ENCODE measurements at places on chromosomes 1 and 21.

GRCh38 chr1:16139473-16139962 lies 16.4 kb downstream of the EPHA2 start:
- H3K27ac ChIP-seq: peak overlapping the region; percentile 43
- H3K36me3 ChIP-seq: peaks cover 39% of the 10 kb centered on the region
- peaks cover 11% of the 10 kb centered on the region for H3K4me1 ChIP-seq
- H3K27me3 ChIP-seq: no peaks in the 10 kb centered on the region

DNA sequence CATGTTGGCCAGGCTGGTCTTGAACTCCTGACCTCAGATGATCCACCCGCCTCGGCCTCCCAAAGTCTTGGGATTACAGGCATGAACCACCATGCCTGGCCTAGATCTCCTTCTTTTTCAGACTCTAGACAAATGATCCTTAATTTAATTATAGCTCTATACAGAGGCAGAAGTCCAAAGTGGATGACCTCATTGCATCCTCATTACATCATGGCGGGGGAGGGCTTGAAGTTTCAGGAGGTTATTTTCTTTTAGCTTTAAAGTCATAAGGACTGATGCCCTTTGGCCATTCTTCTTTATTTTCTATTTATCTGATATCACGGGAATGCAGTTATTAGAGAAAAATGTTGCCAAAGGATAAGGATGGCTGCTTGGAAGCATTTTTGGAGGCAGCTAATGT lies 14.1 kb upstream of the MARK1 start:
- H3K27me3 ChIP-seq: no peaks in the 10 kb centered on the region
- DNase-seq: no peak
- H3K36me3 ChIP-seq: no peaks in the 10 kb centered on the region
- no peak overlapping the region for H3K27ac ChIP-seq
- H3K4me1 ChIP-seq: no peaks in the 10 kb centered on the region
- H3K4me3 ChIP-seq: no peak overlapping the region

GRCh38 chr1:222757646-222758268 lies 20.8 kb downstream of the FAM177B start:
- H3K4me3 ChIP-seq: no peak overlapping the region
- peak overlapping the region; percentile 46 for H3K27ac ChIP-seq
- no peaks in the 10 kb centered on the region for H3K4me1 ChIP-seq
- H3K36me3 ChIP-seq: no peaks in the 10 kb centered on the region
- DNase-seq: no peak
- no peaks in the 10 kb centered on the region for H3K27me3 ChIP-seq

DNA sequence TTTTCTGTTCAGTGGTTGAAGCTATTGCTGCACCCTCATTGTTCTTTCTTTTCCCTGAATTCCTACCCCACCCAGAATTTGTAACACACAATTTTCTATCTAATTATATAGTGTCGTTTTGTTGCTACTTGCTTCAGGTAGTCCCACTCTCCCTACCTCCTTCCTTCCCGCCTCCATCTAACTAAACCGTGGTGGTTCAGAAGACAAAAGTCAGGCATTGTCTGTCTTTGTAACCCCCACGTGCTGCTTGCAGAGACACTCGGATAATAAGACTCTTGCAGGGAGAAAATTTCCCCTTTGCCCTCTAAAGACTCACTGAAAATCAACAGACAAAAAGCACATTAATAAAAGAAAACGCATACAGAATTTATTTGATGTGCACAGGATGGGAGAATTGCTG lies 46.2 kb upstream of the BTG3 start:
- H3K4me1 ChIP-seq: no peaks in the 10 kb centered on the region
- no peak overlapping the region for H3K4me3 ChIP-seq
- H3K27ac ChIP-seq: no peak overlapping the region
- no peaks in the 10 kb centered on the region for H3K36me3 ChIP-seq

GRCh38 chr1:198018529-198018928 lies 101.4 kb downstream of the LHX9 start:
- H3K27me3 ChIP-seq: no peaks in the 10 kb centered on the region
- no peaks in the 10 kb centered on the region for H3K36me3 ChIP-seq
- no peak overlapping the region for H3K27ac ChIP-seq
- DNase-seq: no peak

- H3K27me3 ChIP-seq: no peaks in the 10 kb centered on the region
- no peak for DNase-seq
- H3K27ac ChIP-seq: no peak overlapping the region
- H3K4me3 ChIP-seq: no peak overlapping the region
- no peaks in the 10 kb centered on the region for H3K4me1 ChIP-seq
- no peaks in the 10 kb centered on the region for H3K36me3 ChIP-seq
These were observed 28.2 kb downstream of the CD34 start for GRCh38 chr1:207882692-207883091.

DNA sequence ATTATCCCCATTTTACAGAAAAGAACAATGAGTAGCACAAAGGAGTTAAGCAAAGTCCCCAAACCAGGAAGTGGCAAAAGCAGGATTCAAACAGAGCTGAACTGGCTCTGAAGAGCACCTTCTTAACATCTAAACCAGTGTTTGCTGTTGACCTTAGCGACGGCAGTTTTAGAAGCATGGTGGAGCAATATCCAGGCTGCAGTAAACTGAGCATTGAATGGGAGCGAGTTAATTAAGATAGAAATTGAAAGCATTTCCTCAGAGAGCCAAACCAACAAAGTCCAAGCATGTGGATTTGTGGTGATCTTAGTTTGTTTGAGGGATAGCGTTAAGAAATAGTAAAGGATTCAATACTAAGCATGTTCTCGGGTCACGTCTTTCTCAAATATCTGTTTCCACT lies 13.4 kb upstream of the ZNF281 start:
- H3K4me3 ChIP-seq: no peak overlapping the region
- H3K4me1 ChIP-seq: no peaks in the 10 kb centered on the region
- no peaks in the 10 kb centered on the region for H3K27me3 ChIP-seq

GRCh38 chr1:168466714-168467131 lies 77.1 kb downstream of the XCL2 start:
- H3K36me3 ChIP-seq: no peaks in the 10 kb centered on the region
- DNase-seq: no peak
- no peak overlapping the region for H3K4me3 ChIP-seq

DNA sequence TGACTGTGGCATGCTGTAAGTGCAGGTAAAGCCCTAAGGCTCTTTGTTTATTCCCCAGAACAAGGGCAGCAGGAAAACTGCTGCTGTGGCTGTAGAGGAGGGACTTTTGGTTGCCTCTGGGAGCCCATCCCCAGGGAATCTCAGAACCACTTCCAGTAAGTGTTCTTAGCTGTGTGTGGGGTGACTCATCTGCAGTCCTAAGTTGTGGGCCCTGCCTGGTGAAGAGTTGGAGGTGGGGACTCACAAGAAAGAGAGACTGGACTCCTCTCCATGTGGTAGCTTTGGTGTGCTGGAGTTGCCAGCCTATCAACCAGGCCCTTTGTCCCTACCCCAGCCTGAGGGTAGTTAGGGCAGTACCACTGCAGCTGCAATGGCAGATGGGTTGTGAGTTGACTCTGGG lies 24.0 kb upstream of the DENND1B start:
- H3K27ac ChIP-seq: no peak overlapping the region
- DNase-seq: no peak
- no peaks in the 10 kb centered on the region for H3K27me3 ChIP-seq
- H3K4me1 ChIP-seq: no peaks in the 10 kb centered on the region
- no peak overlapping the region for H3K4me3 ChIP-seq
- no peaks in the 10 kb centered on the region for H3K36me3 ChIP-seq

DNA sequence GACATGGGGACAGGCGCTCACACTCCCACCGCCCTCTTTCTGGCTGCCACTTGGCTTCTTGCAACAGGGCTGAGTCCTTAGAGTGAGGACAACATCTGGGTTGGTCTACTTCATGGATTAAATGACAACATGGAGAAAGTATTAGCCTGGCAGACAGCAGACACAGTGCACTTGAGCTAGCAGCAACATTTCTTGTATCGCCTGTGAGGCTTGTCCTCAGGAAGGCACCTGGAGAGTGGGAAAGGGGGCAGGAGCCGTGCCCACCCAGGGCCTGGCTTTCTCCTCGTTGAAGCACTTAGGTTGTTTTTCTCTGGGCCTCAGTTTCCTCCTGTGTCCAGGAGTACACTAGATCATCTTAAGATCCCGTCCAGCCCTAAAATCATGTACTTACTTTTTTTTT lies 3.7 kb downstream of the ELF3 start:
- no peaks in the 10 kb centered on the region for H3K4me1 ChIP-seq
- H3K4me3 ChIP-seq: no peak overlapping the region
- no peak for DNase-seq
- no peaks in the 10 kb centered on the region for H3K36me3 ChIP-seq
- no peak overlapping the region for H3K27ac ChIP-seq

GRCh38 chr1:226702957-226703831 lies 35.9 kb downstream of the ITPKB start:
- H3K36me3 ChIP-seq: no peaks in the 10 kb centered on the region
- H3K27me3 ChIP-seq: no peaks in the 10 kb centered on the region
- peak overlapping the region; percentile 85 for H3K4me3 ChIP-seq

GRCh38 chr1:32709476-32709875 lies 6.9 kb upstream of the SYNC start:
- no peaks in the 10 kb centered on the region for H3K36me3 ChIP-seq
- peaks cover 14% of the 10 kb centered on the region for H3K4me1 ChIP-seq
- no peak for DNase-seq
- H3K4me3 ChIP-seq: no peak overlapping the region

GRCh38 chr1:97451944-97452343 lies 468.9 kb downstream of the DPYD start:
- no peaks in the 10 kb centered on the region for H3K36me3 ChIP-seq
- no peak for DNase-seq
- no peak overlapping the region for H3K4me3 ChIP-seq
